ENCODE measurements at places on chromosomes 3 and 15. TPM values are rescaled to one million over a fixed set of nuclear protein-coding genes. Genes with fewer than 3 reads are reported as not detected.

GRCh38 chr3:79246875-79247724 lies 520.7 kb downstream of the ROBO1 start:
- no peak for DNase-seq

DNA sequence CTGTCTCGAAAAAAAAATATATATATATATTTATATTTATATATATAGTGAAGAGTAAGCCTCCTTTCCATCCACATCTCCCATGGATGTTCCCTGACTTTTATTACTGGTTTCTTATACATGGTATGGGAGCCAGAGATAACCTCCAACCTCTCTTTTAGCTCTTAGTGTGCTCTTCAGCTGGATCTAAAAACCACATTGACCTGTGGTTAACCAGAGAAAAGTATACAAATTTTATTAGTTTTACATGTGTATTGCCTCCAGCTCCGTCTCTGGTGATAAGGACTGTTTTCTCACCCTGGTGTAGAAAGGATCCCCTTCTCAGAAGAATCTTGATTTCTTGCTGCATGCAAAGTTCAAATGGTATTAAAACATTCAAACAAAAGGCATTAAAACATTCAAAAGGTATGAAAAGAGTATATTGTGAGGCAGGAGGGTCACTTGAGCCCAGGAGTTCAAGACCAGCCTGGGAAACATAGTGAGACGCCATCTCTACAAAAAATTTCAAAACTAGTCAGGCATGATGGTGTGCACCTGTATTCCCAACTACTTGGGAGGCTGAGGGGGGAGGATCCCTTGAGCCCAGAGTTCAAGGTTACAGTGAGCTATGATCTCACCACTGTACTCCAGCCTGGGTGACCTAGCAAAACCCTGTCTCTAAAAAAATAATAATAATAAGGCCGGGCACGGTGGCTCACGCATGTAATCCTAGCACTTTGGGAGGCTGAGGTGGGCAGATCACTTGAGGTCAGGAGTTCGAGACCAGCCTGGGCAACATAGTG lies 13.5 kb upstream of the TTBK2 start:
- DNase-seq: peak; percentile 41

- peak; percentile 54 for DNase-seq
These were observed 61.3 kb upstream of the MME start for GRCh38 chr3:155018621-155019330.

DNA sequence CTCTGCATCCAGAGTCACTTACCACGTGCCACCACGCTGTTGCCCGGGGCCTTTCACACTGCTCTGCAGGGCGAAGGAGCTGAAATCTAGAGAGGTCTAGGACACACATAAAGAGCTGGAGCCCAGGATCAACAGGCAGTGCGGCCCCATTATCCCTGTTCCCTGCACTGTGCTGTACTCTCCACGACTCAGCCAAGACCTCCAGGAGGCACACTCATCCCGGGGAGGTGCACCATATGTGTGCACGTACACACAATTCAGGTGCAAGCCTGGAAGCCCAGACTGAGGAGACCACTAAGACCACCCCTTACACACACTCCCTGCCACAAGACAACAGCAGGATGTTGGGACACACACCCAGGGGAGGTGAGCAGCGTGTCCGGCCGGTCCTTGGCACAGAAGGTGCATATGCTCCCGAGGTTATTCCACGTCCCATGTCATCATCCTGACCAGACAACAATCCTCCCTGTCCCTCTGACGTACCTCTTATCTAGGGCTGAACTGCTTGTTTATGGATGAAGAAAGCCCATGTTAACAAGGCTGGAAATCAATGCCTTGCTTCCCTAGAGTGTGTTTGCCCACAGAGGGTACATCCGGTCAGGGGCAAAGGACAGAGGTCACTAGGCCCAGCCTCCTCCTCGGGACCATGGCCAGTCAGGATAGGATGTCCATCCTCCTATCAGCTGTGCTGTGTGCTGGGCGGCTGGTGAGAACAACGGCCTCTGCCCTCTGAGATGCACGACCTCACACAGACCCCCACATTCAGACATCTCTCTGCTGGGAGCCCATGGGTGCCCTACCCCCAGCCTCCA lies 16.1 kb downstream of the KLF15 start:
- DNase-seq: no peak

DNA sequence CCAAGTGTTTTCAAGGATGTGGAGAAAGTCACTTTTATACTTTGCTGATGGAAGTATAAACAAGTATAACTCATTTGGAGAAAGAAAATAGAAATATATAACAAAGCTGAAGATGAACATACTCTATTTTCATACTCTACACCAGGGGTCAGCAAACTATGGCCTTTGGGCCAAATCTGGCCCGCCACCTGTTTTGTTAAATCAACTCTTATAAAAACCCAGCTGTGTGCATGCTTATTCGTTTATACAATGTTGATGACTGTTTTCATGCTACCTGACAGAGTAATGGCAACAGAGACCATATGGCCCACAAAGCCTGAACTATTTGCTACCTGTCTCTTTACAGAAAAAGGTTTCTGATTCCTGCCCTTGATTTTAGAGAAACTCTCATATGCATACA lies 124.0 kb downstream of the NR1D2 start:
- peak; percentile 11 for DNase-seq

GRCh38 chr3:27431116-27431515 lies 53.1 kb downstream of the SLC4A7 start:
- peak; percentile 99 for DNase-seq

- DNase-seq: peak; percentile 12
These were observed 364.3 kb upstream of the ADAMTS9 start for GRCh38 chr3:65052101-65052500.

Gene HESX1
- total RNA-seq: not detected

Gene CGNL1
- 4.7 TPM for total RNA-seq

Gene CRABP1
- total RNA-seq: not detected

Gene CFAP92
- 0.34 TPM for total RNA-seq

Gene CPEB1
- 10.8 TPM for total RNA-seq

Measured in A172 (cell line).